ENCODE measurements at places on chromosomes 1 and 21.

DNA sequence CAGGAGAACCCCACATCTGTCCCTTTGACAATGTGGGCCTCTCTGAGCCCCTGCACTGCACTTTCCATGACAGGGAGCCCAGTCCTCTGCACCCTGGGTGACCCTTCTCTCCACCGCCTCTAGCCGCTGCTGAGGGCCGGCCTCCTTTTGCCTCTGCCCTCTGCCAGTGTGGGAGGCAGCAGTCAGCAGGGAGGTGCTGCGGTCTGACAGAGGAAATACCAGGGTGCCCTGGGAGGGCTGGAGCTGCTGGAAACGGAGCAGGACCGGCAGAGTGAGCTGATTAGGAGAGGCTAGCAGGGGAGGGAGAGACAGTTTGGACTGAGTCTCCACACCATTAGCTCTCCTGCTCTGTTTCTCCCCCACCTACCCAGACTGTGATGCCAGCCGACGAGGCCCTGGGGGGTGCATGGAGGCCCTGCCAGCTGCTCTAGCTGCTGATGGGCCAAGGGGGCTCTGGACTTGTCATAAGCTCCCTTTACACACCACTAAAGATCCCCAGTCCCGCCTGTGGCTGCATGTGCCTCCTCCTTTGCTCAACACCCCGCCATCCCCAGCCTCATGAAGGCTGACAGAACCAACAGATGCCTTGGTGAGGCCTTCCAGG lies 171.1 kb upstream of the KLHDC7A start:
- DNase-seq: no peak

GRCh38 chr1:153572569-153573015 lies 6.9 kb upstream of the S100A2 start:
- no peak for DNase-seq

GRCh38 chr21:45262041-45262581 lies 25.6 kb downstream of the POFUT2 start:
- DNase-seq: no peak

DNA sequence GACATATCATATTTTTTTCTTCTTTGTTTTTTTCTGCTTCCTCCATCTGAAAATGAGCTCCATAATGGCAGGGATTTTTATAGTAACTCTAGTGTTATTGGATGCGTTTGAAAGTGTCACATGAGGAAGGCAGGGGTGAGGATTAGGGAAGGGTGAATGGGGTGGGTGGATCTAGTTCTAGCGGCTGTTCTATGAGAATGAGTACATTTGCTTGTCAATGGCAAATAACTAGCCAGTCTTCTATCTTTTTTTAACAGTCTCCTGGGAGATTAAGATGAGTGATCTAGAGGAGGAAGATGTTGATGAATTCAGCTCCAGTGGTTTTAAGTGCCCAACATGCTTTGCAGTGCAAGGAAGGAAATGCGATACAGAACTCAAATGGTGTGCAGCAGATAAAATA lies 5.8 kb downstream of the OR14I1 start:
- DNase-seq: no peak

- peak; percentile 41 for DNase-seq
These were observed 6.3 kb downstream of the HAPLN2 start for GRCh38 chr1:156625436-156626078.

DNA sequence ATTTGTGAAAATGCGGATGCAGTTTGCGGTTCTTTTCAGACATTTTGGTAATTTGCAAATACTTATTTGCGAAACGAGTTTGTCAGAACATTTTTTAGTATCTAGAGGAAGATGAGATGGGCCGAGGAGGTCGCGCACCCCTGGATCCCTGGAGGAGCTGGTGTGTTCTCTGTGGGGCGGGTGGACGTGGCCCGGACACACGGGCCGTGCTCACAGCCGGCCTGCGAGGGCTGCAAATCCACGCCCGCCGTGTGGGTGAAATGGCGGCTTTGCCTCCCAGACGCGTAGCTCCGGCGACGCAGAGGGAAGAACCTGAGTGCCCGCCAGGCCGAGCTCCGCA lies 9.3 kb upstream of the TTLL10 start:
- DNase-seq: no peak

Data from progenitor cell of endocrine pancreas (in vitro differentiated cells).